ENCODE measurements at places on chromosomes 3 and 15. TPM values are rescaled to one million over a fixed set of nuclear protein-coding genes. Genes with fewer than 3 reads are reported as not detected.

The SERINC4 gene
- under 0.01 TPM for total RNA-seq

The SLITRK3 gene
- under 0.01 TPM for total RNA-seq

The P2RY1 gene
- total RNA-seq, result 5.2 TPM

The KIF7 gene
- 4.7 TPM for total RNA-seq

The FAM81A gene
- 0.52 TPM for total RNA-seq

The VWA5B2 gene
- not detected for total RNA-seq

The CACNA2D3 gene
- 3.1 TPM for total RNA-seq

The CXCR6 gene
- not detected for total RNA-seq

The CACNA2D2 gene
- total RNA-seq, result 1.0 TPM

The PLCH1 gene
- total RNA-seq, result 0.52 TPM

The SNX33 gene
- total RNA-seq, result 8.4 TPM

The ATP13A5 gene
- not detected for total RNA-seq

The ADPGK gene
- 39.1 TPM for total RNA-seq

The C3orf70 gene
- 4.2 TPM for total RNA-seq

The MFGE8 gene
- total RNA-seq, result 35.0 TPM

The TRPM1 gene
- total RNA-seq, result not detected

The DZIP3 gene
- 14.6 TPM for total RNA-seq

The SEC11A gene
- 357 TPM for total RNA-seq

The GPR62 gene
- 0.52 TPM for total RNA-seq

The C3orf20 gene
- 0.52 TPM for total RNA-seq

The PLS1 gene
- total RNA-seq, result not detected

The SPSB4 gene
- 12.0 TPM for total RNA-seq

The GOLGA8B gene
- 8.4 TPM for total RNA-seq

The DENND4A gene
- 30.8 TPM for total RNA-seq

The TPRG1 gene
- 6.8 TPM for total RNA-seq

The FGF12 gene
- total RNA-seq, result 2.1 TPM

The MORC1 gene
- total RNA-seq, result not detected

The STIMATE gene
- 8.9 TPM for total RNA-seq

Measured in skeletal muscle tissue (tissue), 5 donors.